ENCODE measurements at places on chromosomes 12 and 14.

- no peak for DNase-seq
Observed at GRCh38 chr12:88037770-88038169, 8.6 kb upstream of the C12orf50 start.

DNA sequence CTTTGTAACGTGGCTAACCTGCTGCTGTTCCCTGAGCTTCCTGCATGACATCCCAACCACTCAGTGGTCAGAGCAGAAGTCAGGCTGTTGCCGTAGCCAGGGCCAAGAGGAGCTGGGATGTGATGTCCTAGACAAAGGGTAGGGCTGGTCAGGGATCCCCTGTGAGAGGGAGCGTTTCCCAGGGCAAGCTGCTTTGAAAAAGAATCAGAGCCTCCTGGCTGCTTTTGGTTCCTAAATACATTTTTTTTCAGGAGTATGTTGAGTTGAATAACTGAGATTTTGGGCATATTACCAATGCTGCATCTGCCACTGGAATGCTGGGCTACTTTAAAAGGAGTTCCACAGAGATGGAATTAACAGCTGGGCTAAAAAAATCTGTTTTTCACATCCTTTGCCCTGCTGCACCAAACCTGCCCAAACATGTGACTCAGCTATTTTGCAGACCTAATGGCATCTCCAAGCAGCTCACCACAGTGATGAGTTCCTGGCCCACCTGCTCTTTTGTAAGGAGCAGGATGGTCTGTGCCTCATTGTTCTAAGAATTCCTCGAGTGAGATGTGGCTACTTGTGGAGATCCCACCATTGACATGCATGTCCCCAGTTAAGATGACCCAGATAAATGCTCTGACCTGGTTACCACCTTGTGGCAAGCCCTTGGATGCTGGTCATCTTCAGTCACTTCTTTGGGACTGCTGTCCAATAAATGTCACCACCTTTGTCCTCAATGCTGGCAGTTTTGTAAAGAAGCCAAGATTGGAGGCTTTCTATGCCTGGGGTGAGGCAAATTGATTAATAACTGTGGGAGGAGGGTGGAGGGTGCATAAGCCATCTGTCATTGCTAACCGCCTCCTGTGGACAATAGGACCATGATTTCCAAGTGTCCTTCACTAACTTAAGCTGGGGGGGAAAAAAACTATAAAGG, 24.1 kb downstream of the ANKRD13A start:
- no peak for DNase-seq

- no peak for DNase-seq
Observed at GRCh38 chr12:77514511-77514910, 316.2 kb upstream of the NAV3 start.

- DNase-seq, result no peak
Observed at GRCh38 chr12:124675881-124676713, 108.7 kb upstream of the NCOR2 start.

DNA sequence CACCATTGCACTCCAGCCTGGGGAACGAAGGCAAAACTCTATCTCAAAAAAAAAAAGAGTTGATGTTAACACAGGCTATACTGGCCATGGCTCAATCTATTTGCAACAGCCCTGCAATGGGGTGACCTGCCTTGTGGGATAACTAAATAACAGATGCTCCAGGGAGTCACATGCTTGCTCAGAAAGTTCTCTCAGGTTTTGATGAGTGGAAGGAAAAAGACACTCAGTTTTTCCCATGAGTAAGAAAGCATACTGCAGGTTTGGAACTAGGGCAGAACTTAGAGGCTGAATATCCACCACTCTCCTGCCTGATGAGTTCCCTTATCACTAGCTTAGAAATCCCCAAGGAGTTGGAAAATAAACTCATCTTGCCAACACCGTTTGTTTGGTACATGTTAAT, 16.9 kb downstream of the WSB2 start:
- no peak for DNase-seq

DNA sequence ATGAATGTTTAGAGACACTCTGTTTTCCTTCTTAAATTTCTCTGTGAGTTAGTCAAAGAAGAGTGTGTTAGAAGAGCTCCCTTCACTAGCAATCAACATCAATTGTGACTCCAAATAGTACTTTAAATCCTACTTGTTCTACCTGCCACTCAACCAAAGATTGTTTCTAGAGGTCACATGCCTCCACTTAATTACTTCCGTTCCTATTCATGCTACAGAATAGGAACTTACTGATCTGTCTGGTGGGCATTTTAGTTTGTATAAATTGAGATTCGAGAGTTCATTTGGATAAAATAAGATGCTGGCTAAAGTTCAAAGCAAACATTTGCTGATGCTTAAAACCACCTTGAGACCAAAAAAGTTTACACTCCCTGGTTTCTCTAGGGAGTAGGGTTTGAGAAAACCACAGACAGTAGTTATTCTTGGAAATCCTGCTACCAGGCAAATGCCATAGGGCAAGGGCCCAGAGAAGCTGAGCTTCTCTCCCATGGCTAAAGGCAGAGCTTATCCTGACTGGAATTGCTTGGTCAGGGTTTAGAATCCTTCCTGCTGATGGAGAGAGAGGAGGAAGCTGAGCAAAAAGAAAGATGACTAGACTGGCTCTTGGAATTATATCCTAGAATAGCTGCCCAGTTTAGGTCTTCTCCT, 389.6 kb upstream of the ATP2B1 start:
- DNase-seq, result no peak

- no peak for DNase-seq
Observed at GRCh38 chr12:55469291-55469690, 647 bp downstream of the OR6C70 start.

Data from thymus (tissue), 14 donors.